ENCODE measurements at places on chromosomes 1 and 21. TPM values are rescaled to one million over a fixed set of nuclear protein-coding genes. Genes with fewer than 3 reads are reported as not detected.

The RNF2 gene
- 39.1 TPM for total RNA-seq

The CFH gene
- total RNA-seq, result 0.57 TPM

The TOR3A gene
- total RNA-seq, result 27.0 TPM

The SLC19A1 gene
- 50.2 TPM for total RNA-seq
